ENCODE measurements at places on chromosomes 3 and 15. TPM values are rescaled to one million over a fixed set of nuclear protein-coding genes. Genes with fewer than 3 reads are reported as not detected.

- no peaks in the 10 kb centered on the region for H3K27me3 ChIP-seq
- no peak overlapping the region for H3K4me3 ChIP-seq
- no peak overlapping the region for H3K27ac ChIP-seq
- no peak for DNase-seq
- H3K36me3 ChIP-seq = no peaks in the 10 kb centered on the region
- H3K4me1 ChIP-seq = no peaks in the 10 kb centered on the region
Measured at GRCh38 chr3:97350971-97351370, 413.6 kb upstream of the ARL6 start.

DNA sequence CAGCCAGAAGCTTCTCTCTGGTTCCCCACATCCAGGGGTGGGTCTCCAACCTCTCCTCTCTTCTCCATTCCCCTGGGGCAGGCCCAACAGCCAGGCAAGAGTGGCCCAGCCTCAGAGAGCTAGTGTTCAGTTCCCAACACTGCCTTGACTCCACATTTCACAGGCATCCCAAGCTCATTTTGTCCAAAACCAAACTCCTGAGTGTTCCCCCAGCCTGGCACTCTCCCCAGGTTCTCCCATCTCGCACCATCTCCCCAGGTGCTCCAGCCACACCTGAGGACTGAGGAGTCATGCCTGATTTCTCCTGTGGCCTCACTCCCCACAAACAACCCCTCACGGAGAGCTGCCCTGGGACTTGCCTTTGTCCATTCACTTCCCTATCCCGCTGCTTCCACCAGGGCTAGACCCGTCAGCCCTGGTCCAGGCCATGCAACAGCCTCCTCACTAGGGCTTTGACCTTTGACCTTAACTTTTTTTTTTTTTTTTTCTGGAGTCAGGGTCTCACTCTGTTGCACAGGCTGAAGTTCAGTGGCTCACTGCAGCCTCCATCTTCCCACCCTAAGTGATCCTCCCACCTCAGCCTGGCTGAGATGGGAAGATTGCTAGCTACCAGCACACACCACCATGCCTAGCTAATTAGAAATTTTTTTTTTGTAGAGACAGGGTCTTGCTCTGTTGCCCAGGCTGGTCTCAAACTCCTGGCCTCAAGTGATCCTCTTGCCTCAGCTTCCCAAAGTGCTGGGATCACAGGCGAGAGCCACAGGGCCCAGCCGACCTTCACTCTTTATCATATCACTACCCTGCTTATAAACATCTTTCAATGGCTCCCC, 3.9 kb upstream of the CSK start:
- H3K4me3 ChIP-seq = peak overlapping the region; percentile 78
- H3K27me3 ChIP-seq = no peaks in the 10 kb centered on the region
- no peak for DNase-seq
- peak overlapping the region; percentile 99 for H3K27ac ChIP-seq

GRCh38 chr3:190442240-190442639, 7.5 kb downstream of the TMEM207 start:
- peaks cover 12% of the 10 kb centered on the region for H3K4me1 ChIP-seq
- no peak overlapping the region for H3K4me3 ChIP-seq
- H3K36me3 ChIP-seq = no peaks in the 10 kb centered on the region
- no peak for DNase-seq

The C15orf62 gene
- 0.43 TPM for total RNA-seq

The STRC gene
- 0.44 TPM for total RNA-seq

DNA sequence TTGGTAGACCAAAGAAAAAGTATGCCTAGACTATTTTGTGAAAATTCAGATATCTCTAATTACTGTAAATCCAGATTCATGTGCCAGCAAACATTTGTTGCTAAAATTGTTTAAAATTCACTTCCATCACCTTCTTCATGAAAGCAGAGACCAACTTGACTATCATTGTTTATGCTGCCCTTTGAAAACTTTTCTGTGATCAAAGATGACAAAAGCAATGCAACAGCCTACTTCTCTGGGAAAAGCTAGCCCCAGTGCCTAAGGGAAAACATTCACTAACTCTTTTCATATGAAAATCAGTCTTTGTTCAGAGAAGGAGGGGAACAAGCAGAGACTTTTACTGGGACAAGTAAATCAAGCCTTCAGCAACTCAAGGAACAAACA, 178.0 kb upstream of the P2RY1 start:
- no peak overlapping the region for H3K27ac ChIP-seq
- H3K4me1 ChIP-seq = no peaks in the 10 kb centered on the region
- no peak for DNase-seq
- no peaks in the 10 kb centered on the region for H3K36me3 ChIP-seq
- peaks cover 4% of the 10 kb centered on the region for H3K27me3 ChIP-seq
- no peak overlapping the region for H3K4me3 ChIP-seq

GRCh38 chr3:183299976-183300375, 46.9 kb downstream of the B3GNT5 start:
- H3K4me1 ChIP-seq = no peaks in the 10 kb centered on the region
- H3K27me3 ChIP-seq = no peaks in the 10 kb centered on the region
- no peak overlapping the region for H3K27ac ChIP-seq
- H3K36me3 ChIP-seq = peaks cover 2% of the 10 kb centered on the region
- no peak for DNase-seq
- H3K4me3 ChIP-seq = no peak overlapping the region

DNA sequence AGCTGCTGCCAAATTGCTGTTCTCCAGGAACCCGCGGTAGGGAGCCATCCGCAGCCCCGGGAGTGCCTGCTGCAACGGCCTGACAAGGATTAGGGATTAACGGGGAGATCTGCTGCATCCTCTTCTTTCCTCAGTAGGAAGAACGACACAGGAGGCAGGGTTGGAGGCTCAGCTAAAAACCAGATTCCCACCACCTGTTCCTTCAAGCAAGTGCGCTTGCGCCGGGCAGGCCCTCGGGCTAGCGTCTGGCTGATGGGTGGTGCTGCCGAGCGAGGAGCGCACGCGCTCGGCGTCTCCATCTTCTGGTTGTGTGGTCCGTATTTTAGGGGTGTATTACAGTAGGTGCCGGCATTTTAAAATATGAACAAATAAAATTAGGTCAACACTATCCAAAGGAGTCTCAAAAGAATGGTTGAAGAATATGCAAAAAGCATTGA, 25.4 kb upstream of the SLC25A26 start:
- peaks cover 2% of the 10 kb centered on the region for H3K4me1 ChIP-seq
- H3K27me3 ChIP-seq = peaks cover 18% of the 10 kb centered on the region
- no peak overlapping the region for H3K27ac ChIP-seq
- H3K4me3 ChIP-seq = no peak overlapping the region
- H3K36me3 ChIP-seq = no peaks in the 10 kb centered on the region

GRCh38 chr3:177185035-177185574, 12.2 kb downstream of the TBL1XR1 start:
- no peak for DNase-seq
- peaks cover 62% of the 10 kb centered on the region for H3K4me1 ChIP-seq
- H3K27me3 ChIP-seq = no peaks in the 10 kb centered on the region
- no peaks in the 10 kb centered on the region for H3K36me3 ChIP-seq
- H3K4me3 ChIP-seq = no peak overlapping the region
- H3K27ac ChIP-seq = peak overlapping the region; percentile 35

- H3K4me3 ChIP-seq = no peak overlapping the region
- peaks cover 2% of the 10 kb centered on the region for H3K27me3 ChIP-seq
- peaks cover 14% of the 10 kb centered on the region for H3K4me1 ChIP-seq
Measured at GRCh38 chr3:72082186-72082715, 297.3 kb upstream of the PROK2 start.

DNA sequence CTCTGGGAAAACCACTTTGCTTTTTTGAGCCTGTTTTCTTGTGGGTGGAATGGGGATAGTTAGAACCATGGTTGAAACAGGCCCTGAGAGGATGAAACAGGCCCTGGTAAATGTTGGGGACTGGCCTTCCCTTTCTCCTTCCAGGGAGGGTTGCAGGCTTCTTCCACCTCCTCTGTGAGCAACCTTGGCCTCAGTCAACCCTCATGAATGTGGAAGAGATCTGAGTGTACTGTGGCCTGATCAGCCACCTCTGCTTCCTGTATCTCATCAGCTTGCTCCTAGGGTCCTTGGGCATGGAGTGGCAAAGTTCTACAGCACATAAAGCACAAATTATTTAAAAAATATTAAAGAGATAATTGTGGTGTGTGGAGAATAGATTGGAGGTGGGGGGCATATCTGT, 17.6 kb upstream of the TRH start:
- no peak for DNase-seq
- no peak overlapping the region for H3K4me3 ChIP-seq
- H3K27ac ChIP-seq = no peak overlapping the region

DNA sequence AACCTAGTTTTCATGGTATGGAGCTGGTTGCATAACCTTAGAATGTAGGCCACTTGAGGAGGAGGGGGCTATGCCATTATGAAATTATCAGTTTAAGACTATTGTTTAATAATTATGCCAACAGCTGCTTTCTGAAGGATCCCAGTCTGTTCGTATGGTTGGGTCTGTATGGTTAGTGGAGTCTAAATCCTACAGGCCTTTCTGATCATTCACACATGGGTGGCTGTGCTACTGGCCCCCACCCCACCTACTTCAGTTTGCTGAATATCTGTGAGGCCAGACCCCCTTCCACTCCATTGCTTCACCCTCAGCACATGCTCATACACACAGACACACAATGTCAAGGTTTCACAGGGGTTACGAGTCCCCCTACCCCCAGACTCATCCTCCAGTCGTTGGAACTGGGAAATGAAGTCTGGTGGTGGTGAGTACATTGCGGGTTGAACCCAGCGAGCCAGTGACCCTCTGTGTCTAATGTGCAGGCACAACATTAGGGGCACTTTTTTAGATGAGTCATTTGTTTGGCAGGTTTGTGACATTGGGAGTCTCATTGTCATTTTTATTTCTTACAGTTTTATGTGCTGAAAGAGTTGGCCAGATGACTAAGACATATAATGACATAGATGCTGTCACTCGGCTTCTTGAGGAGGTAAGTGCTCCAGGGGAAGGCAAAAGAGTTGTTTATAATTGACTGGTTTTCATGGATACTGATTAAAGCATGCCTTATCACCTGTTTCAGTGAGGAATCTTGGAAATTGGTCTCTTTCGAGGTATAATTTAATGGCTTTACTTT, 85.3 kb downstream of the TRAK1 start:
- peaks cover 6% of the 10 kb centered on the region for H3K36me3 ChIP-seq
- H3K27me3 ChIP-seq = no peaks in the 10 kb centered on the region
- H3K27ac ChIP-seq = no peak overlapping the region

DNA sequence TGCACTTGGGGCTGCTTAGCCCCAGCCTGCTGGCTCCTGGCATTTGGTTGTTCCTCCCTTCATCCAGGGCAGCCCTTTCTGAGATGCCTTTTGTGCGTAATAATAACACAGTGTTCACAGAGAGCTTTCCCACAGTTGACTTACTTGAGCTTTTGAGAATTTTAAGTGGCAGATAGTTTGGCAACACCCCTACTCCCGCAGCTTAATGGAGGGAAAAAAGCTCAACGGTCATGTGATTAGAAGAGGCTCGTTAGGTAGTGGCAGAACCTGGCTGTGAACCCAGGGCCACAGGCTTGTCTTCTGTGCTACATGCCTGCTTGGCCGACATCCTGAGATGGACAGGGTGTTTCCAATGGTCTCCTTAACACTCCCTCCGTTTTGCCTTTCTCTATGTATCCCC, 4.7 kb downstream of the KBTBD13 start:
- no peak for DNase-seq
- H3K27me3 ChIP-seq = peaks cover 35% of the 10 kb centered on the region
- H3K27ac ChIP-seq = no peak overlapping the region
- peaks cover 9% of the 10 kb centered on the region for H3K4me1 ChIP-seq
- no peaks in the 10 kb centered on the region for H3K36me3 ChIP-seq
- no peak overlapping the region for H3K4me3 ChIP-seq

The TMEM212 gene
- total RNA-seq = not detected

DNA sequence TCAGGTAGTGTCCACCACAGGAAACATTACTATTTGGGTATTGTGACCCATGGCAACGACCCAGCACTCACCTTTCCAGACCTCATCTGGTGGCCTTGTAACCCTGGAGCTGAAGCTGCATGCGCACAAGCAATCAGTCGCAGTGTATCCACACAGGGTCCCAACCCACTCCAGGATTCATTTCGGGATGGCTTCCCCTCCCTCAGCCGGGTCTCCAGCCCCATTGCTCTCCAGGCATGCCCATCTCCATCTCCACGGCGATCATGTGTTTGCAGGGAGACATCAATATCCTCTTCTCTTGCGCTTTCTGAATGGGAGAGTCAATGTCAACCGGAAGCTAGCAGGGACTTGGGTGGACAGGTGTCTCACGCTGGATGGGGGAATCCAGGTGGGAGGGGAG, 35.2 kb downstream of the GOLGA6L2 start:
- H3K27ac ChIP-seq = no peak overlapping the region
- no peaks in the 10 kb centered on the region for H3K4me1 ChIP-seq
- DNase-seq = no peak

DNA sequence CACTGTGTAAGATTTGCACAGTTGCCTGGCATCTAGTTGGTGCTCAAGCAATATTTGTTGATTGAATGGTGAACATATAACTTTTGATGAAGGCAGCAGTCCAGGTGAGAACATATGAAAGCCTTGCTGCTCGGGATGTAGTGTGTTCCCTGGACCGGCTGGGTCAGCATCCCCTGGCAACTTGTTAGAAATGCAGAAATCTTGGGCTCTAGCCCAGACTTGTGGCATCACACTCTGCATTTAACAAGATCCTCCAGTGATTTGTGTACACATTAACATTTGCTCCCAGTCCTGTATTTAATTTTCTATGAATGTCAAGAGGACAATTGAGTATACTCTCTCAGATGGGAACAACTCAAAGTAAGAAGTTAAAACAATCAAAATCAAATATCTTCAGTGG, 69.0 kb upstream of the SAMMSON start:
- H3K27me3 ChIP-seq = no peaks in the 10 kb centered on the region
- H3K36me3 ChIP-seq = no peaks in the 10 kb centered on the region
- no peak overlapping the region for H3K27ac ChIP-seq
- no peak overlapping the region for H3K4me3 ChIP-seq
- no peak for DNase-seq
- no peaks in the 10 kb centered on the region for H3K4me1 ChIP-seq
